OCI-M1 (cell line): ENCODE measurements at places on chromosomes 12 and 14.

DNA sequence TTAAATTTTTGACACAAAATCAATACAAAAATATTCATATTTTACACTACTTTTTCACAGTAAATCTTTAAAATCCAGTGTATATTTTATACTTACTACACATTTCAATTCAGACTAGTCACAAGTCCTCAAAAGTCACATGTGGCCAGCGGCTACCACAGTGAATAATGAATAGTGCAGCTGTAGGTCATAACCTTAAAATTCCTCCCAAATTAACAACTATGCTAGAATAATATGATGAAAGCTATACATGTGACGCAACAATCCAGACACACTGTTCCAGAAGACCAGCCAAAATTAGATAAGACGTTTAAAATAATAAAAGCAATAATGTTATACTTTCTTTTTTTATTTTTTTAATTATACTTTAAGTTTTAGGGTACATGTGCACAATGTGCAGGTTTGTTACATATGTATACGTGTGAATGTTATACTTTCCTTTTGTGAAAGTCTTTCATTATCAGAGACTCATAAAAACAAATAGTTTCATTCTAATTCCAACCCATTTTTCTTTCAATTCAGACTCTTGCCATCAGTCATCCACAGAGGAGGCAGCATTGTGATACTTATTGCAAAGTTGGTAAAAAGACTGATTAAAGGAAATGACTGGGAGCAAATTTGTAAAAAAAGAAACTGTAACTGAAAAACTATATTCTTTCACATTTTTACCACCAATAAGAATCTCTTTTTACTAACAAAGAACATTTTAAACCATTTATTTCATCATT, 67.0 kb downstream of the C2CD5 start:
- no peak for DNase-seq

- DNase-seq, result peak; percentile 13
Observed at GRCh38 chr14:89912667-89913211, 41.8 kb downstream of the EFCAB11 start.

DNA sequence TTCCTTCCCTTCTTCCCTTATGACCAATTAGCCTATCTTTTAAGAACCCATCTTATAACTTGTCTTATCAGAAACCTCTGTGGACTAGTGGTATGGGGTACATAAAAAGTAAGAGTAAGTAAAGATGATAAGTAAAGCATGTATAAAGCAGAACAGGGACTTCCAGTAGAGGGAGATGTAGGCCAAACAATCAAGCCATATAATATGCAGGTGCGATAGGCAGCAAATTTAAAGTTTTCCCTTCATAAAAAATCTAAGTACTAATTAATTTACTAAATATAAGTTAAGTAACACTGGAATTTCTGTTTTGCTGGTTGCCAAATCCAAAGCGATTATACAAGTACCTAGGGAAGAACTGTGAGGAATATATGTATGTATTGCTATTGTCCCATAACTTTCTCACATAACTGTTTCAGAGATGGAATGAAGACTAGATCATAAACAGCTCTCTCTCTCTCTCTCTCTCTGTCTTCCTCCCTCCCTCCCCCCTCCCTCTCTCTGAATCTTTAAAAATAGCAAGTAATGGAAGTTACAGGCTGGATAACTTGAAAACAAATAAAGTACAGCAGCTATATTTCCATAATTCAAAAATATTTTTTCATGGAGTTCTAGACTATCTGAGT, 25.7 kb downstream of the METTL25 start:
- peak; percentile 59 for DNase-seq

DNA sequence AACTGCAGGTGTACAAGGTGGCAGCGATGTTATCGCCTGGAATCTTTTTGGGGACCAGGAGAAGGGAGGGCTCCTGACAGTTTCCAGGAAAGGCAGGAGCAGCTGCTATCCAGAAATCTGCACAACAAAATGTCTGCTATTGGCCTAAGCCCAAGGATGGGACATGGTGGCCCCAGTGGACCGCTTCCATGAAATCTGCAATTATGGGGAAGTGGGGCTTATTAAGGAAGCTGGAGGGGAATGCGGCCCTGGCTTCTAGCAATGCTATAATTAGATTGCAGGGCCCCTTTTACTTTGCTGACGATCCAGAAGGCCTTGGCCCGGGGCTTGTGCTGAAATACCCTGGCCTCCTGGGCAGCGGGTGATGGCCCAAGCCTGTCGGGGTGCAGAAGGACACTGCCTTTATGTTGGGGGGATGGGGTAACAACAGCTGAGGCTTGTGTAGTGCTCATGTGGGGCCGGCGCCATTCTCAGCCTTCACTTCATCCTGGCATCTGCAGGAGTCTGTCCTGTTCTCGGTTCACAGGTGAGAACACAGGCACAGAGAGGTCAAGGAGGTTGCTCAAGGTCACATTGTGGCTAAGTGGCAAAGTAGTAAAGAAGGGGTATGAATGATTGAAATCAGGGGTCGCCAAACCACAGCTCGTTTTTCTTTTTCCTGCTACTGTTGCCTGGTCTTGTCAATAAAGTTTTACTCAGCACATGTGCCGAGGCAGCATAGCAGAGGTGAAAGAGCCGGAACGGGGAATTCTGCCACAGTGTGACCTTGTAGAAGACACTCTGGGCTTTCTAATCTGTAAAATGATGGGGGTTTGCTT, 153.5 kb downstream of the RBM19 start:
- no peak for DNase-seq

GRCh38 chr14:92944976-92945375, 22.0 kb downstream of the CHGA start:
- DNase-seq, result no peak

DNA sequence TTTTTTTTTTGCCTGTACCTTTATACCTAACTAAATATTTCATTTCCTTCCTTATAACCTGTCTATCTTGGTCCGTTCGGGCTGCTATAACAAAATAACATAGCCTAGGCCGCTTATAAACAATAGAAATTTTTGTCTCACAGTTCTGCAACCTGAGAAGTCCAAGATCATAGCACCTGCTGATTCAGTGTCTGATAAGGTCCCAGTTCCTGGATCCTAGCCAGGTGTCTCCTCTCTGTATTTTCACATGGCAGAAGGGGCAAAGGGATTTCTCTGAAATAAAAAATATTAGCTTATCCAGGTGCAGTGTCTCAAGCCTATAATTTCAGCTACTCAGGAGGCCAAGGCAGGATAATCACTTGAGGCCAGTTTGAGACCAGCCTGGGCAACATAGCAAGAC, 1046.6 kb upstream of the USP15 start:
- no peak for DNase-seq

- DNase-seq, result no peak
Observed at GRCh38 chr12:127013197-127013596, 1253.8 kb upstream of the TMEM132C start.

GRCh38 chr12:127293507-127294310, 973.3 kb upstream of the TMEM132C start:
- peak; percentile 86 for DNase-seq

- DNase-seq, result no peak
Observed at GRCh38 chr12:3101309-3102024, 24.3 kb downstream of the TSPAN9 start.

- no peak for DNase-seq
Observed at GRCh38 chr12:20030826-20031225, 337.5 kb upstream of the PDE3A start.

DNA sequence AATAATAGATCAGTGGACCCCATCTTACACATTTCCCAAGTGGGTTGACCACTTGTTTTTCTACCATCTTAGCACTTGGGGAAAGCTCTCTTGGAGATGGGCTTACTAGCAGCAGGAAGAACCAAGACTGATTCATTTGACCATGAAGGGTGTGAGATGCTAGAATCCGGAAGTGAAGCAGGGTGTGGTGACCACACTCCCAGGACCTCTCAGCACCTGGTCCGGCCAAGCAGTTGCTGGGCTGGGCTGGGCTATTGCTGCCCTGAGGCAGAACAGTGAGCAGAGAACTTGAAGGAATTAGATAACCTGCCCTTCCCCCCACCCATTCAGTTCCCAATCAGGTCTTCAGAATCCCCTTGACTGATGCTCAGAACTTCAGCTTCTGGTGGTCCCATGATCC, 24.4 kb downstream of the ADCY6 start:
- no peak for DNase-seq

DNA sequence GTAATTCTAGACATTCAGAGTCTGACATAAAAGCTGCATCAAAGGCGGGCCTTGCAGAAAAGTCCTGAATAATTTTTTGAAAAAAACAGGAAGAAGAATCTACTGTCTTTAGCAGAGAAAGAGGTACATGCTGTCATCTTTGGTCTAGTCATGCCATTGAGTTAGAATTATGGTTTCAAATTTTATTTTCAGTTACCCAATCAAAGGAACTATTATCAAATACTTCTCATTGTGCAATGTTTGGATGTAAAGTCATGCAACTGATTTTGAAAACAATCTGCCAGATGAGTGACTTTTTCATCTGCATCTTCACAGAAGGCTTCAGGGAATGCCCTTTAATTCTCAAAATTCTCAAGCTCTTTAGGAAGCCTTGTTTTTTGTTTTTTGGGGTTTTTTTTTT, 803.5 kb downstream of the FLRT2 start:
- DNase-seq, result peak; percentile 3

DNA sequence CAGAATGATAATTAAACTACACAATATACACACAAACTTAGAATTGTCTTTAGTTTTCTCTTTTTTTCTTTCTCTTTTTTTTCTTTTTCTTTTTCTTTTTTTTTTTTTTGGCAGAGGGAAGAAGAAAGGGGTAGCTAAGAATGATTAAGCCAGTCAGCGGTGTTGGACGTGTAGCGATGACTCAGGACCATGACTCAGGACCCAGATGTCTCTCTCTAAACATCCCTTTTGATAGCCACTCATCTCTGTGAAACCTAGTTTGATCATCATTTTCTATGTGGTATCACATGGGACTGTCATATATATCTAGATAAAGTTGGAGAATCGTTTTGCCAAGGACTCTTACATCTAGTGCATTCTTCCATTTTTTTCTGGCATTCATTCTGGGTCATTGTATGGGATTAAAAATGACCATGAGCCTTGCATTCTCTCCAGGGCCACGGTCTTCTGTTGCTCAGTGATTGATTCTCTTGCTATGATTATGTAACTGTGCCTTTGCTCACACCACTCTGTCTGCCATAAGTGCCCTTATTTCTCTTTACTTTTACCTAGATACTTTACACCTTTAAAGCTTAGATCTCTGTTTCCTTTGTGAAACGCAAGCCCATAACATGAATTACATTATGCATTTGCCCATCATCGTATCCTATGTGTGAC, 26.6 kb upstream of the NRXN3 start:
- DNase-seq, result peak; percentile 40

GRCh38 chr14:89811954-89812575, 142.5 kb downstream of the EFCAB11 start:
- no peak for DNase-seq

DNA sequence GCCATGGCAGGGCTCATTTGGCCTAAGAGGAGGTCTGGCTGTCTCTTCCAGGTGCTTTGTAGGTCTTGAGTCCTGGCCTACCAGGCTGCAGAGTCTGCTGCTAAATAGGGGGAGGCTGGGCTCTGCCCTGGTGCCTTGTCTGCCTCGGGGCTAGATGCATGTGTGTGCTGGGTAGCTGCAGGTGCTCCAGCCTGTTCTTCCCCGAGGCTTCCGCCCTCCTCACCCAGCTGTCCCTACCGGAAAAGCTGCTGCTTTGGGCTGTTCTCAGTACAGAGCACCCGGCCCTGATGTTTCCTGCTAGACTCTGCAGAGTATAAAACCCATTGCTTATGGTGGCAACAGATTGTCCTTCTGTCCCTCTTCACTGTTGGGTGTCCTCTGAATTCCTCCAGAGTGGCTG, 37.7 kb downstream of the RAB35 start:
- DNase-seq, result no peak

GRCh38 chr14:50453869-50454268, 57.2 kb upstream of the CDKL1 start:
- DNase-seq, result no peak

GRCh38 chr14:77458249-77458950, 507 bp downstream of the AHSA1 start:
- peak; percentile 67 for DNase-seq

DNA sequence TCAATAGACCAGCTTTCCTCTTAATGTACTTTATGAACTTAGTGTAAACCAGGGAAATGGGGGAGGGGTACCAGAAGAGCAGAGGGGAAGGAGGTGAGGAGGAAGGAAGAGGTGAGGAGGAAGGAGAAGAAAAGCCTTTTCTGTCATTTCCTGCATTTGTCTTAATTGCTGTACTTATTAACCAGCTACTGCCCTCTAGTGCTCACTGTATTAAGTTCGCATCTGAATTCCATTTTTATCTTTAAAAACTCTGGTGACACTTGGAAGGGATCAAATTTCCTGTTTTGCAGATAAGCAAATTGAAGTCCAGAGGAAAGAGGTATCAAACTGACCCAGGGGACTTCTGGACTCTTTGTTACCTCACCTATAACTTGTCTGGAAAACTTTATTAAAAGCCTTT, 22.2 kb downstream of the MANSC1 start:
- peak; percentile 82 for DNase-seq

GRCh38 chr14:99069946-99070345, 202.1 kb downstream of the BCL11B start:
- no peak for DNase-seq

- DNase-seq, result no peak
Observed at GRCh38 chr14:67480011-67480410, 8.5 kb downstream of the TMEM229B start.

- DNase-seq, result no peak
Observed at GRCh38 chr12:114917307-114917706, 233.3 kb upstream of the TBX3 start.

DNA sequence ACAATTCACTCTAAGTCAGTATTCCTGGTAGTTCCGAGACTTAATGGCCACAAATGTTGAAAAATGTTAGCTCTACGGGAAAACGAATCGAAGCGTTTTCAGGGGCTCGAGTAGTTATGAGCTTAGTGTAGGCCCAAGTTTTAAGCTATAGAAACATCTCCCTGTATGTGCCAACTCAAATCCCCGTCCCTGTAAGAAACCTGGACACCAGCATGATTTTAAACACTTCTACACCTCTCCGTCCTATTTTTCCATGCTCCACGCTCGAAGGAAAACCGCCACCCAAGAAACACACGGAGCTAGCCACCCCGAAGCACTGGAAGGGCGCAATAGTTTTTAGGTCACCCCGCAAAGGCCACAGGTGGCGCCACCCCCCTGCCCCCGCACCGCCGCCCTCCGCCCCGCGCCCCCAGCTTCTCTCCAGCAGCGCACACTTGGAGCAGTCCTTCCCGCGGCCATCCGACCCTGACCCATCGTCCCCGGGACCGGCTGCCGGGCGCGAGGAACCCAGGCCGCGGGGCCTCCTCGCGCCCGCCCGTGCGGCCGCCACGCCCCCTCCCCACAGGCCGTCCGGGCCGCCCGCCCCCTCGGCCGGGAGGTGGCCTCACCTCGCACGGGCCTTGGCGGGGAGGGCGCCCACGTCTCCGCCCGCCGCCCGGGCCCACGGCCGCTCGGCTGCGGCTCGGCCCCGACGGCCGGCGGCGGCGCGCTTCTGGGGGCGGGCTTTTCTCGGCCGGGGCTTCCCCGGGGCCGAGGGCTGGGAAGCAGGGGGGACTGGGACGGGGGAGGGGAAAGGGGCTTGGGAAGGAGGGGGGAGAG, 522 bp downstream of the R3HDM2 start:
- DNase-seq, result peak; percentile 81

- no peak for DNase-seq
Observed at GRCh38 chr12:3223601-3224529, 146.7 kb downstream of the TSPAN9 start.
